ENCODE measurements at places on chromosomes 16 and 17. TPM values are rescaled to one million over a fixed set of nuclear protein-coding genes. Genes with fewer than 3 reads are reported as not detected.

DNA sequence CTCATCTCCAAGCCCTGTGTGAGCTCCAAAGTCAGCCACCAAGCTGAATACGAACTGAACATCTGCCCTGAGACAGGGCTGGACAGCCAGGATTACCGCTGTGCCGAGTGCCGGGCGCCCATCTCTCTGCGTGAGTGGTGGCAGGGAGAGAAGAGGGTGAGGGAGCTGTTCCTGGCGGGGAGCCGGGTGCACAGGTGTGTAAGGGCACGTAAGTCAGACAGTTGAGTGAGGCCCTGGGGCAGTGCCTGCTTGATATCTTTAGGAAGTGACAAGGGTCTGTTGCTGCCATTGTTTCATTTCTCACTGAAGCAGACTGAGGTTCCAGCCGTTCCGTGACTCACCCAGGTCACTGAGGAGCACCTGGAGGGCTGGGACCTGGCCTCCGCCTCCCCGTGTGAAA, 12.4 kb downstream of the DEF8 start:
- DNase-seq = no peak

DNA sequence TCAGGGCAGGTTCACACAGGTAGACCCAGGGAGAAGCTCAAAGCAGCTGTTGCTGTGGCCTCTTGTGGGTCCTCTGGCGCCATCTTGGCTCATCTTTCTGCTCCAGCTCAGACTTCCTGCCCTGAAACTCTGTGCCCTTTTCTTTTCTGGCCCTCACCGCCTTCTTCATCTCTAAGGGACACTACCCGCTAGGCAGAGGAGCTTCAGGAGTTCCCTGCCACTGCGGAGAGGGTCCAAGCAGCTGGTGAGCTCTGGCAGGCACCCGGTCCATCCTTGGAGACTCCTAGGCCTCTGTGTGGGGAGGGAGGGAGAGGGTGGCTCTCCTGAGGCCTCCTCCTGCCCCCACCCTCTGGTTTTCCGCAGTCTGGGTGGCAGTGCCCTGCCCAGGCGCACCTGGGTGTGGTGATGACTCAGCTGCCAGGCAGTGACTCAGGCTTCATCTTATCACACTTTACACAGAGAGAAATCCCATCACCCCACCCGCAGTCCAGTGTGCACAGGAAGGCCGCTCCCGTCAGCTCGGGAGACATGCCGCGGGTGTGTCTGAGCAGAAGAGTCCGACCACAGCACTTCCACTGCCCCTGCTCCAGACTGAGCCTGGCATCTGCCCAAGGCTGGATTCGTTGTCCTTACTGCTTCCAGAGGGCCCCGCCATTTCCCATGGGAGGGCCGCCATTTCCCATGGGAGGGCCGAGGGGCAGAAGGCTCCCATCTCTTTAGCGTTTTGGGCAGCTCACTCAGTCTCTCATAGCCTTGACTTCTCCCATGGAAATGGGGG, 7.3 kb downstream of the NT5C start:
- DNase-seq = peak; percentile 98

DNA sequence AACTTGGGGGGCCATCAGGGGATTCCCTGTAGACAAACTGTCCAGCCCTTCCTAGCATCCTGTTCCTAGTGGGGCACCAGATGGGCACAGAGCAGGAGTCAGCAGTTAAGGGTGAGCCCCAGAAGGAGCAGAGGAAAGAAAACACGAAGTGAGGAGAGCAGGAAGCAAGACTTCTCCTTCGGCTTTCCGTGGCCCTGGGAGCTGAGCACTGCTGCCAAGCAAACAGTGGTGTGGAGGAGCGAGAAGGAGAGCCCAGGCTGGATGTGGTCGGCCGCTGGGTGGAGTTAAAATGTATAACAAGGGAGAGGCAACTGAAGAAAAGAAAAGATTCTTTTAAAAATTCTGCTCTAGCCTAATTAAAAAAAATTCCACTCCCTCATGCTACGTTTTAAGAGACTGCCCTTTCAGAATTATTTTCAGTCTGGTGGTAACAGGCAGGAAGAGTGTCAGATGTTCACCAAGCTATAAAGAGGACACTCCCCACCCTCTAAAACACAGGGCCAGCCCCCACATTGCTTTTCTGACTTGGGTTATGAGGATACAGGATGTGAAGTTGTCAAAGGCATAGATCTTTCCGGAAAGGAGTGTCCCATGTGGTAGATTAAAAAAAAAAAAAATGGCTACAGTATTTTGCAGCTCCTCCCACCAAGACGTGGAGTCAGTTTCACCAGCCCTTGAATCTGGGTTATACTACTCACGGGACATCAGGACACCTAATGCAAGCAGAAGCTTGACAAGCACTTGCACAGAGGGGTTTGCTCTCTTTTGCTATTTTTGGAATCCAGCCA, 74.9 kb upstream of the ZFHX3 start:
- DNase-seq = peak; percentile 38

GRCh38 chr17:284676-285355, 67.8 kb downstream of the RPH3AL start:
- DNase-seq = no peak

DNA sequence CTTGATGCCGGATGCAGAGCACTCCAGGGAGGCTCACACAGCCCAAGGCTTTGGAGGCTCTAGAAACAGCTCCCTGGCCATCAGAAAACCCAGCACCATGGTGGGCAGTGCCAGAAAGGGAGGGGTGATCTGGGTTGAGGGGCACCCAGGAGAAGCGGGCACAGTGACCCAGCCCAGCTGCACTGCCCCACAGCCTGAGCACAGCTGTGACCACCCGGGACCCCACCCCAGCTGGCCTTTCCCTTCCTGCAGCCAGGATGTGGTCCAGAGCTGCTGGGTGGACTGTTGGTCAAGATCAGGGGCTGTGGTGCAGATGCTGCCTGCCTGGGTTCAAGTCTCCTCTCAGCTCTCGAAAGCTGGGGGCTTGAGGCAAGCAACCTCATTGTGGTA, 223.1 kb downstream of the ZNF423 start:
- DNase-seq = no peak

- DNase-seq = no peak
Observed at GRCh38 chr16:73206151-73206707, 158.3 kb upstream of the ZFHX3 start.

DNA sequence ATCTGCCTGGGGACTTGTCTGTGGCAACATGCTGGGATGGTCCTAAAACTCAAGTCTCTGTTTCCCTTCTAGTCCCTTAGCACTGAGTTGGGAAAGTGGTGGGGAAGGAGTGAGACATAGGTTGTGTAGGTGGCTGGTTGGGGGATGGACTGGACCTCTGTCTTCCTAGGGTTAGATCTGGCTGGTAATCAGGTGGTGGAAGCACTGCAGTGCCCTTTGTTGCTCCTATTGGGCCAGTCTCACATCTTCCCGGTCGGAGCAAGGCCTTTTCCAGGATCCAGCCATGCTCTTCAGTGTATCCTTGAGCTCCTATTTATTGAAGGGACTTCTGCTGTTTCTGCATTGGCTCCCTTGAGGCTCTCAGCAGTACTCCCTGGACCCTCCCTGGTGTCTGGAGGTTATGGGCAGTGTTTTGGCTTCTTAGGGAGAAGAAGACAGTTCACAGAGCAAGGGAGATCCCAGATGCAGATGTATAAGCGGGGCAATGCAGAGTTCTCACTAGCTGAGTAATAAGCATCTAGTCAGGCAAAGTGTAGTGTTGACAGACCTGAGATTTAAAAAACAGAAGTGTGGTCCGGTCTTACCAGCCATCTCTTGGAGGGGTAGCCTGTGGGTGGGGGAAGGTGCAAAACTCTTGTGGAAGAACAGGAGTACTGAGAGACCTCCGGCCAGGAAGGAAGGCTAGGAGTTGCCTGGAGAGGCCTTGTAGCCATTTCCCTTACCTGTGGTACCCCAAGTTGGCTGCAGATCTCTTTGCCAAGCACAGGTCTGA, 1.3 kb upstream of the NUTF2 start:
- no peak for DNase-seq

DNA sequence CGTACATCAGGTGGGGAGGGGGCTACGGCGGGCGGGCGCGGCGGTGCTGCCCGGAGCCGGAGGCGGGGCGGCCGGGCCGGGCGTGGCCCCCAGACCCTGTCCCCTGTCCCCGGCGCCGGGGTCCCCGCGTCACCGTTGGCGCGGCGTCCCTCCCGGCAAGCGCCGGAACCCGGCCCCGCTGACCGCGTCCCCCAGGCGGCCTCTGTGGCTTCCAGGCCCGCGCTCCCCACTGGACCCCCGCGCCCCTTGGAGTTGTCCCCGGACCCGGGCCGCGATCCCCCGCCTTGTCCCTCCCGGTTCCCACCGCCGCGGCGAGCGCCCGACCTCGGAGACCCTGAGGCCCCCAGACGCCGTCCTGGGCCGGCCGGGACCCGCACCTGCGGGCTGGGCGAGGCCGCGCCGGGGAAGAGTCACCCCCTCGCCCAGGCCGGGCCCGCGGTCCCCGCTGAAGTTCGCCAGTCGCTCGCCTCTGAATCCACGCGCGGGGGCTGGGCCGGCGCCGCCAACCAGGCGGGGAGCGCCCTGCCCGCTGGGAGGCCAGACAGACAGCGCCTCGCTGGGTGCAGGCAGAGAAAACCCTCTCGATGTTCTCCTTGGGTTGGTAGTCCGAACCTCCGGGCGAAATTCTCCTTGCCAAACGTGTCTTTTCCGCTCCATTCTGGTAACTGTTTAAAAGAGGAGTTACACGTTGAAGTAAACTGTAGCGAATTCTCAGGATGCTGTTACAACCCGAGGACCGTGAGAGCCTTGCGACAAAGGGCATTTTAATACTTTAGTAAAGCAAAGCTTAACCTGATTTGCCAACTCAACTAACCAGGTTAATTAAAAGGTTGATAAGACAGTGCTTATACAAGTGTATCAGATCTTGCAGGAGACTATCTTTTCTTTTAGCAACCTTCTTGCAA, 761 bp downstream of the GAN start:
- DNase-seq = peak; percentile 67

DNA sequence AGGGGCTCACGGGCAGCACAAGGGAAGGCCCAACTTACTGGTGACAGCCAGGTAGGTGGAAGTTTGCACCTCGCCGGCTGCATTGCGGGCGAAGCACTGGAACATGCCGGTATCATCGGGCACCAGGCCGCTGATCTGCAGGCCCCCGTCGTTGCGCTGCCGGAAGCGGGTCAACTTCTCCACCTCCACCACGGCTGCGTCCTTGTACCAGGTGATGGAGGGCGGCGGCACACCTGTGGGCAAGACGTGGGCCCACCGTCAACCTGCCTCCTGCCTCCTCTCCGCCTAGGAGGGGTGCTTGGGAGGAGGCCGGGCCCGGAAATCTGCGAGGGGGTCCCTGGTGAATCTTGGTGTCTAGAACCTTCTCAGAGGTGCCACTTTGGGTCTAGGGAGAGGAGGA, 123.6 kb upstream of the CDC42EP4 start:
- DNase-seq = no peak

- no peak for DNase-seq
Observed at GRCh38 chr16:25692742-25693508, 1.2 kb downstream of the HS3ST4 start.

DNA sequence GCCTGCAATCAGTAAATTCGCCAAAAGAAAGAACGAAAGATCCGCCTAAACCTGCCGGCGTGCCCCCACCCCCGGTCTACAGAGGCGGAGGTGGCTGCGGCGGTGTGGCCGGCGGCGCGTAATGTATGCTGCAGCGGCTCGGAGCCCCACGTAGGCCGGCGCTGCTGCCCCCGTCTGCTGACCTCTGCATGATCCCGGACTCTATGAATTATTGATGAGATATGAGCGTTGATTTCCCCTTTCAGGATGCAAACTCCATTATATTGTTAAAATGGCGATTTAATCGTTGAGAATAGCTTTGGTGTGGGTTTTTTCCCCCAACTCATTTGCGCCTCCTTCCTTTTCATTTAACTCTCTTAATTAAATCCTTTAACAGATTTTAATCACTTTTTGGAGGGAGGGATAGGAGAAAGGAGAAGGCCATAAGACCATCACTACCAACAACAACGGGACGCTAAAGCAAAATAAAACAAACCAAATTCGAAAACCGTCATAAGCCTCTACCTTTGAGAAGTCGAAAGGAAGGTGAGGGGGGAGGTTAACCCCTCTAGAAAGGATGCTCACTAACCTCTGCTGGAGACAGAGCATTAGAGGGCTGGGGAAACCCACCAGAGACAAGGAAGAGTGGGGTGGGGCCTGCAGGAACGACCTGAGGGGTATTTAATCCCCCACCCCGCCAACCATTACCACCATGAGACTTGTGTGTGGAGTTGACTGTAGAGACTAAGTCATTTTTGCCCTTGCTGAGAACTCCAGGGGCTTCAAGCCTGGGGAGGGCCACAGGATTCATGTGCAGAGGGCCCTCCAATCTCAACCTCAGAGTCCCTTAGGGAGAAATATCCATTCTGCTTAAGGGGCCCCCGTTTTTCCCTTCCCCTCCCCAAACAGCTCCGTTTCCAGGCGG, 3.4 kb downstream of the HOXB3 start:
- no peak for DNase-seq

- DNase-seq = no peak
Observed at GRCh38 chr17:19369846-19370492, 7.4 kb upstream of the B9D1 start.

GRCh38 chr17:79793924-79794304, 3.0 kb downstream of the CBX8 start:
- no peak for DNase-seq

DNA sequence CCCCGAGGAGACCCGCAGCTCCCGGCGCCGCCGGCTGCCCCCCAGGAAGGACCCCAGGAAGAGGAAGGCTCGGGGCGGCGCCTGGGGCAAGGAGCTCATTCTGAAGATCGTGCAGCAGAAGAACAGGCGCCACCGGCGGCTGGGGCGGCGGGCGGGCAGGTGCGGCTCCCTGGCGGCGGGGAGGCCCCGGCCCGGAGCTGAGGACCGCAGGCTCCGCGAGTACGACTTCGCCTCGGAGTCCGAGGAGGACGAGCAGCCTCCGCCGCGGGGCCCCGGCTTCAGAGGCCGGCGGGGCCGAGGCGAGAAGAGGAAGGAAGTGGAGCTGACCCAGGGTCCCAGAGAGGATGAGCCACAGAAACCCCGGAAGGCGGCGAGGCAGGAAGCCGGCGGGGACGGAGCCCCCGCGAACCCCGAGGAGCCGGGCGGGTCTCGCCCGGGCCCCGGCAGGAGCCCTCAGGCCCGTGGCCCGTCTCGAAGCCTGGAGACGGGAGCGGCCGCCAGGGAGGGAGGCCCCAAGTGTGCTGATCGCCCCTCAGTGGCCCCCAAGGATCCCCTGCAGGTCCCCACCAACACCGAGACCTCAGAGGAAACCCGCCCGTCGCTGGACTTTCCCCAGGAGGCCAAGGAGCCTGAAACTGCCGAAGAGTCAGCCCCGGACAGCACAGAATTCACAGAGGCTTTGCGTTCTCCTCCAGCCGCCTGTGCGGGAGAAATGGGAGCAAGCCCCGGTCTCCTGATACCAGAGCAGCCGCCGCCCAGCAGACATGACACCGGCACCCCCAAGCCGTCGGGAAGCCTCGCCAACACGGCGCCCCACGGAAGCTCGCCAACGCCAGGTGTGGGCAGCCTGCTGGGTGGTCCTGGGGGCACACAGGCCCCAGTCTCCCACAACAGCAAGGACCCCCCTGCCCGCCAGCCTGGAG, 22.3 kb upstream of the ZFPM1 start:
- no peak for DNase-seq

GRCh38 chr16:76946879-76947278, 244.1 kb upstream of the MON1B start:
- peak; percentile 96 for DNase-seq

- no peak for DNase-seq
Observed at GRCh38 chr16:20883554-20884239, 16.5 kb downstream of the DCUN1D3 start.

- no peak for DNase-seq
Observed at GRCh38 chr16:85107083-85107482, 5.2 kb downstream of the CIBAR2 start.

Gene UNC13D
- total RNA-seq = not detected

Gene CES5A
- total RNA-seq = not detected

Gene SCIMP
- total RNA-seq = not detected

Gene TMEM132E
- not detected for total RNA-seq

Gene CLEC19A
- not detected for total RNA-seq

Gene PVALEF
- not detected for total RNA-seq

Gene CCL16
- not detected for total RNA-seq

Gene OR4D1
- total RNA-seq = not detected

Gene ALDH3A1
- not detected for total RNA-seq

Gene CTRL
- 0.24 TPM for total RNA-seq

Gene ZNF423
- 0.10 TPM for total RNA-seq
